Lower lobe of right lung (tissue), 2 donors: ENCODE measurements at places on chromosomes 2 and 18.

DNA sequence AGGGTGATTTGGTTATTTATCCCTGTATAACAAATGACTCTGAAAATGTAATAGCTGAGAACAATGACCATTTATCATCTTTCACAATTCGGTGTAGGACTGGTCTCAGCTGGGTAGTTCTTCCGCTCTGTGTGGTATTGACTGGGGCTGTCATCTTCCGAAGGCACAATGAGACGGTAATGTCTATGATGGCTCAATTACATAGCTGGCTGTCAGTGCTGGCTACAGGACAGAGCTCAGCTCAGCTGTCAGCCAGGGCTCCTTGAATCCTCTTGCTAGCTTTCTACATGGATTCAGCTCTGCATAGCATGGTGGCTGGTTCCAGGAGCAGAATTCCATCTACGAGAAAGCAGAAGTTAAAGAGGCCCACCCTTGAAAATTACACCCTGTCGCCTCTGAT lies 483.8 kb downstream of the TDRD15 start:
- DNase-seq, result no peak

DNA sequence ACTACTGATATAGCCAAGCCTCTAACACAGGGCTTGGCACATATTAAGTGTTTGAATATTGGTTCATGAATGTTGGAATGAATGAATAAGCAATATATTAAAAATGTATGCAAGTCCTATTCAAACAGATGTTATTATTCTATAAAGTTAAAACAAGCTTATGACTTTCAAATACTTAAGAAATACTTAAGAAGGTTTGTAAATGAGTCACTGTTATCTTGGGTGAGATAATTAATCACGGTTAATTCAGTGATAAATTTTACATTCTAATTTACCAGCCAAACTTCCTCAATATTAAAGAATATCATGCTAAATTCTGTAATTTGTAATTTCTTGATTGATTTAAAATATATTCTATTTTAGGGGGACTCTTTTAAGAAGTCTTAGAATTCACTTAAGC lies 74.8 kb downstream of the RBMS1 start:
- DNase-seq, result no peak

- DNase-seq, result no peak
Measured at GRCh38 chr2:100819370-100820272, at the start of gene NPAS2. NPAS2 (plus strand) TSS chr2:100820139; CDS start chr2:100904755, 84,616 bp downstream.

GRCh38 chr2:163417596-163418337 lies 318.0 kb downstream of the FIGN start:
- no peak for DNase-seq

DNA sequence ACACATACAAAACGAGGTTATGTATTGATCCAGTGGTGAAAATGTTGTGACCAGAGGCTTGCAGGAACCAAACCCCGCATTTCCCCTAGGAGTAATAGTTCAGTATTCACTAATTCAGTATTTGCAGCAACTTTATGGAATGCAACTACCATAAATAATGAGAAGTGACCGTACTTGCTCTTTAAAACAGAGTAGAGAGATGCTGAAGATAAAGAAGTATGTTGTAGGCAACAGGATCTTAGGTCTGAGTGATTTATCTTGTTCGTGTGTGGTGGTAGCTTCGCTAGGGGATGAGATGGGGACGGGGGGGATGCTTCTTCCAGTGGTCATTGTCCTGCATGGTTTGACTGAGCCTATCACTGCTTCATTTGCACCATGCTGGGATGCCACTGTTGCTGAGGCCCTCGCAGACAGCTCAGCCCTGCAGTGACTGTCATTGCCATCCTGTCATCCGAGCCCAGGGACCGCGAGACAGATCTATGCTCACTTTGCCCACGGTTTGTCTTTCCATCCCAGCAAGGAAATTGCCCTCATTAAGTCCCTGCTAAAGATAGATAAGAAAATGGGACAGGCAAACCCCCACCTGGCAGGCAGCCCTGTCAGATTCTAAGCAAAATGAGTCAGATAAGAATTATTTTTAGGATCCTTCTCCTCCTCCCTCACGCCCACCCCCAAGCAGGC lies 181.3 kb downstream of the CTIF start:
- no peak for DNase-seq

- no peak for DNase-seq
Measured at GRCh38 chr2:40463112-40463511, 11.2 kb upstream of the SLC8A1 start.

GRCh38 chr18:4639628-4640310 lies 184.7 kb upstream of the DLGAP1 start:
- DNase-seq, result no peak

- DNase-seq, result no peak
Measured at GRCh38 chr2:182372661-182373060, 54.2 kb downstream of the PDE1A start.

DNA sequence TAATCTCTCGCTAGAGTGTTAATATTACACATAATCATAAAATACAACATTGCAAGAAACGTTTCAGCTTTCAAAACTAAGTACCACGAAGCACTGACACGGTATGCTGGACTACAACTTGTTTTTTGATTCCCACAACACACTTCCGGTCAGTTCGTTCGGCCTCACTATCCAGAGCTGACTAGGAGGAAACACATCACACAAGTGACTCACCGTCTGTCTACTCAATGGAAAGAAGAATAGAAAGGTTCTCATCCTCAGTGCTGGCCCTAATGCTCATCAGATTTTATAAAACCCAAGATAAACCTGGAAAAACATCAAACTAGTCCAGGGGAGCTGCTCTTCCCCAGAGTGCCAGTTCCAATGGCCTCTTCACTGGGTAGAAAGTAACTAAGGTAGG lies 42.9 kb downstream of the ZNF385B start:
- no peak for DNase-seq

- DNase-seq, result no peak
Measured at GRCh38 chr2:124523096-124523495, 498.0 kb downstream of the CNTNAP5 start.

GRCh38 chr2:31402388-31402787 lies 12.2 kb downstream of the XDH start:
- no peak for DNase-seq

GRCh38 chr2:142140434-142140845 lies 9.6 kb upstream of the LRP1B start:
- no peak for DNase-seq

- DNase-seq, result no peak
Measured at GRCh38 chr2:44191739-44192138, 23.1 kb downstream of the PPM1B start.

GRCh38 chr2:150357770-150358467 lies 129.5 kb downstream of the RND3 start:
- DNase-seq, result no peak

- no peak for DNase-seq
Measured at GRCh38 chr2:37670378-37671008, 949 bp downstream of the CDC42EP3 start.

DNA sequence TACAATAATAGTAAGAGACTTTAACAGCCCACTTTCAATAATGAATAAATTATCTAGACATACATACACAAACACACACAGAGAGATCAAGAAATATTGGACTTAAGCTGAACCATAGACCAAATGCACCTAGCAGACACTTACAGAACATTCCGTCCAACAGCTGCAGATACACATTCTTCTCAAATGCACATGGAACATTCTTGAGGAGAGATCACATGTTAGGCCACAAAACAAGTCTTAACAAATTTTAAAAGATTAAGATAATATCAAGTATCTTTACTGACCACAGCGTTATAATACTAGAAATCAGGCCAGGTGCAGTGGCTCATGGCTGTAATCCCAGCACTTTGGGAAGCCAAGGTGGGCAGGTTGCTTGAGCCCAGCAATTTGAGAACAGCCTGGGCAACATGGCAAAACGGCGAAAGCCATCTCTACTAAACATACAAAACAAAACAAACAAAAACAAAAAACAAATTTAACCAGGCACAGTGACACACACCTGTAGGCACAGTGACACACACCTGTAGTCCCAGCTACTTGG lies 7.4 kb downstream of the CERKL start:
- no peak for DNase-seq

DNA sequence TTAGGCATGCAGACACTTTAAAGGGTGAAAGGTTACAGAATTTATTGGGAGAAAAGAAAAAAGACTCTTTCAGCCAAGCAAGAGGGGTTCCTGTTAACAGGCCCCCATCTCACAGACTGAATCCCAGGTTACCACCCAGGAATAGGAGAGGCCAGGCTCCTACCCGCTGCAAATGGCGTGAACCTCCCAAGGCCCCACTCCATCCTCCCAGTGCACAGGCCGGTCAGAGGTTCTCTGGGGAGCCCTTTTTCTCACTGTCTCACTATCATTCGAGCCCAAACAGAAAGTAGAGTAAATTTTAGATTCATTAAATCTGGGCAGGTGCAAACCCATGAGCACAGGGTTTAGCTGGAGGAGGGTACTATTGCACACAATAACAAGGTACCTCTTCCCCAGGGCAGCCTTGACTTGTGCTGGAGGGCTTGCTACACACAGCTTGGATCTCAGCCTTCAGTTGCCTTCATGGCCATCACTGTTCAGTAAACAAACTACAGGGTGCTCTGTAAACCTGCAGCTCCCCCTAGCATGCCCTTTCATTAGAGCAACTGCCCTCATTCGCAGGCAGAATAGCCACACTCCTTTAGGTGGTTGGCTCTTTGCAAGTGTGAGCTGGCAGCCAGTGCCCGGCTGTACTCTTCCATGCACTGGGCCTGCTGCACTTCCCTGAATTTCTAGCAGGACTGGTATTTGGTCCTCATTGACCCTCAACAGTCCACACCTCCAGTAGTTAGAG lies 7.3 kb upstream of the PLEK start:
- no peak for DNase-seq

DNA sequence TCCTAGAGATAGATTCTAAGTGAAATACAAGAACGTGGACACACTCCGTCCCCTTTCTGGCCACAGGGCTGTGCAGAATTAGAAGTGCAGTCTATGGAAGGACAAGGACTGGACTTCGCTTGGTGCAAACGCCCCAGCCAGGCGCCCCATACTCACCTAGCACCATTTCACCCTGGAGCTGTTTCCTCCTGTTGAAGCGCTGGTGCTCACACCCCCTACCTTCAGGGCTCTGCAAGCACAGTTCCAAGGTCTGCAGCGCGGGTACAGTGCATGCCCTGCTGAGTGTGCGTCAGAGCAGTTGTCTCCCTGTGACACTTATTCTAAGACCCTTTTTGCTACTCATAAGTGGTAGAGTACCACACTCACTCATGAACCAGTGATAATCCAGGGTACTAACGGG lies 3.0 kb downstream of the HPCAL1 start:
- DNase-seq, result no peak

- DNase-seq, result no peak
Measured at GRCh38 chr2:23283-23682, 23.0 kb downstream of the FAM110C start.

DNA sequence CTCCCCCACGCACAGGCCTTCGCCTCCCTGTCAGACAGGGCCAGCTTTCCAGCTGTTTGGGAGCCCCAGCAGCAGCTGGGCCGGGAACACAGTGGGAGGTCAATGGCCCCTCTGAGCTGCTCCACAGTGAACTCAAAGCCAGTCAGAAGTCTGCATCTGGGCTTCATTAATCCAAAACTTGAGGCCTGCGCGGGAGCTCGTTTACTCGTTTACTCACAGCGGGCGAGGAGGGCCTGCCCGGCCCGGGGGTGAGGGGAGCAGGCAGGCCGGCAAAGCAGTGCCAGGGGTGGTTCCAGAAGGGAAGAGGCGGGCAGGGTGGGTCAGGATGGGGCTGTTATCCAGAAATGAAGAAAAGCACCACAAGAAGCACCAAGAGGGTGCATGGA lies 36.8 kb upstream of the SEMA4C start:
- DNase-seq, result no peak
